ENCODE measurements at places on chromosomes 4 and X.

GRCh38 chr4:67750691-67751090 is 3.5 kb downstream of the GNRHR start:
- DNase-seq = no peak

DNA sequence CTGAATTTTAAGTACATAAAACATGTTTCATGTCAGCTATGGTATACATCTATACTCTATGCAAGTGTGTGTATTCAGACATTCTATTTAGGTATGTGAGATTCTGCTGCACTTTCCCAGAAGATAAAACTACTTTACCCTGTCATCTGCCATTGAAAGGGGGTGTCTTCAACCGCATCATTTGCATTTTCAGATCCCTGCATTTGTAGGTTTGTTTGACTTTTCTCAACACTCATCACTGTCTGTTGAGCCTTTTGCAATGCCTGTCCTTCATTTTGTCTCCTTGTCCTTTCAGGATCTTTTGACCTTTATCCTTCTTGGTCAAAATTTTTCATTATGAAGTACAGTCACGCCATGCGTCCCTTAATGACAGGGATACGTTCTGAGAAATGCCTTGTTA is 103.5 kb downstream of the TMA16 start:
- no peak for DNase-seq

GRCh38 chr4:163548481-163549243 is 54.2 kb downstream of the TMA16 start:
- DNase-seq = peak; percentile 67

- no peak for DNase-seq
These were observed 625.3 kb upstream of the PCDH7 start for GRCh38 chr4:30094887-30095286.

DNA sequence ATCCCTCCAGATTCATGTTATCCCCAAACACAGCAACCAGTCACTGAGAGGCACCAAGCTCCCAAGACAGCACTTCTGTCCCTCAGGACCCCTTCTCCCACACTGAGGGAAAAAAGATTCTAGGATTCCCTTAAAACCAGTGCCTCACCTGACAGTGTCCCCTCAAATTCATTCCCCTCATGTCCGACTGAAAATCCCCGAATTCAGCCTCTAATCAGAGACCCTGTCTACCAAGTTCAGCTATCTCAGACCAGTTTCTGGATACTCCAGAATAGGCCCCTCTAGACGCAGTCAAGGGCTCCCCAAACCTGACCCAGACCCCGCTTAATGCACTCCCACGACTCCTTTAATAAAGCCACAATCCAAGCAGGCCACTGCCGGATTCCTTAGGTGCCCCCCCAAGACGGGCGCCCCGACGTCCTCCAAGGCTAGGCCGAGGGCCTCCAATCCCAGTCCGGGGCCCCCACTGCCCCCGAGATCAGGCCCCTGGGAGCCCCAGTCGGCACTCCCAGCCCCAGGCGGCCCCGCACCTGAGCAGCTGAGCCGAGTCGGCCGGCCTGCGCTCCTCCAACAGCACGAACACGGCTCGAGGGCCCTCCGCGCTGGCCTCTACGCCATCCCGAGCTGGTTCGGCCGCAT is 457 bp downstream of the TFE3 start:
- DNase-seq = no peak

All from common myeloid progenitor, CD34-positive (primary cell).